ENCODE measurements at places on chromosomes 7 and 10.

- peak; percentile 41 for DNase-seq
Observed at GRCh38 chr7:115910541-115911164, 119.9 kb downstream of the TFEC start.

GRCh38 chr7:454356-455109 is 65.1 kb downstream of the PDGFA start:
- DNase-seq: no peak

DNA sequence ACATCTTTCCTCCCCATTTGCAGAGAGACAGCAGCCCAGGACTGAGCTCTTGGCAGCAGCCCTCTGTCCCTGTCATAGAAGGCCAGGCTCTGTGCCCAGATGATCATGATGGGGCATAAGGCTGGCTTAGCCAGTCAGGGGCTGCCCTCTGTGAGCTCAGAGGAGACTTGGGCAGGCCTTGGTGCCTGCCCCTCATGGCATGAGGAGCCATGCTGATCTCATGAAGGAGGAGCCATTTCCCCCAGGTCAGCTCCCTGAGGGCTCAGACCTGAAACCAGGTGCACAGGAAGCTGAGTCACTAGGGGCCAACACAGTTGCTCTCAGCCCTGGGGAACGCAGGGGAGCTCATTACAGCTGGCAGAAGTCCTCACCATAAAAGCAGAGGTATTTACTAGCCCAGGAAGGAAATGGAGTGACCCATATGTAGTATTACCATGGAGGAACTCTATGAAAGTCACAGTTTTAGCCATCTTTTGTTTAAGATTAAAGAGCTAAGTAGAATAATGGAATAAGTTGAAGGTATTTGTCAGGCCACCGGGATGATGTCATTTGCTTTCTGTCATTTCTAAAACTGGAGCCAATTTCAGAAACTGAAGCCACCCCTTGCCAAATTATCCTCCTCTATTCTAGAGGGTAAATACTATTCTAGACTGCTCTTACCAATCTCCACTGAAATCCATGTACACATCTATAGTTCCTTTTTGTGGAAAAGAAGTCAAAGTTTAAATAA is 362.4 kb upstream of the ZNF32 start:
- DNase-seq: no peak

DNA sequence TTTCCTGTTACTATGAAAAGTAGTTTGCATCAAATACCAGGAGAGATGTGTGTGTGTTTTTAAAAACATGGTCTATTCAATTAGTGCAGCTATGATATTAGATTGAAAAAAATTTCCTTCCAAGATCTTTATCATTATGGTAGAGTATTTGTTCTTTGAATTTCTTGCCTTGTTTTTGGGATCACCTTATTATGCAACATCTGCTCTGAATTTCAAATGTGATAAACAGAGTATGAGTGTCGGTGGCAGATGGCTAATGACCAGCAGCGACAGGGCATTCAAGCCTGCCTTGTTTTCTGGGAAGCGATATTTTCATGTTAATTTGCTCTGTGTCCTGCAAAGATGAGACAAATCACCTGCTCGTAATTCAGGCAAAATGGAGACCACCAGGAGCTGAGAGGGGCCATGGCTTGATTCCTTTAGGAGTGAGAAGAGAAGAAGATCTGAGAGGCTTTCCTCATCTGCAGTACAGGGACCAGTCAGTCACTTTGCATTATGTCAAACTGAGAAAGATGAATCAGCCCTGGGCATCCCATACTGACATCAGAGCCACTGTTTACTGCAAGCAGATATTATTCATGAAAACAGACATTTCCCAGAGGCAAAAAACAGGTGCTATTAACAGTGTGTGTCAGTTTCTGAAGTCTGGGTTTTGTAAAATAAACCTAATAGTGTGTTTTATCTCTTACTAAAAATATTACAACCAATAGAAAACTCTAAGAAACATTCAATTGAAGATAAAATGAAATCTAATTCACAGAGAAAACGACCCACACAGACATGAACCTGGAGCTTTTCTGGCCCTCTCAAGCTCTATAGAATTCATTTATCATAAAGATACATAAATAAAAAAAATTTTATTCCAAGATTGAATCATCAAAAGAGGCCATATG is 67.6 kb downstream of the CDK6 start:
- DNase-seq: no peak

DNA sequence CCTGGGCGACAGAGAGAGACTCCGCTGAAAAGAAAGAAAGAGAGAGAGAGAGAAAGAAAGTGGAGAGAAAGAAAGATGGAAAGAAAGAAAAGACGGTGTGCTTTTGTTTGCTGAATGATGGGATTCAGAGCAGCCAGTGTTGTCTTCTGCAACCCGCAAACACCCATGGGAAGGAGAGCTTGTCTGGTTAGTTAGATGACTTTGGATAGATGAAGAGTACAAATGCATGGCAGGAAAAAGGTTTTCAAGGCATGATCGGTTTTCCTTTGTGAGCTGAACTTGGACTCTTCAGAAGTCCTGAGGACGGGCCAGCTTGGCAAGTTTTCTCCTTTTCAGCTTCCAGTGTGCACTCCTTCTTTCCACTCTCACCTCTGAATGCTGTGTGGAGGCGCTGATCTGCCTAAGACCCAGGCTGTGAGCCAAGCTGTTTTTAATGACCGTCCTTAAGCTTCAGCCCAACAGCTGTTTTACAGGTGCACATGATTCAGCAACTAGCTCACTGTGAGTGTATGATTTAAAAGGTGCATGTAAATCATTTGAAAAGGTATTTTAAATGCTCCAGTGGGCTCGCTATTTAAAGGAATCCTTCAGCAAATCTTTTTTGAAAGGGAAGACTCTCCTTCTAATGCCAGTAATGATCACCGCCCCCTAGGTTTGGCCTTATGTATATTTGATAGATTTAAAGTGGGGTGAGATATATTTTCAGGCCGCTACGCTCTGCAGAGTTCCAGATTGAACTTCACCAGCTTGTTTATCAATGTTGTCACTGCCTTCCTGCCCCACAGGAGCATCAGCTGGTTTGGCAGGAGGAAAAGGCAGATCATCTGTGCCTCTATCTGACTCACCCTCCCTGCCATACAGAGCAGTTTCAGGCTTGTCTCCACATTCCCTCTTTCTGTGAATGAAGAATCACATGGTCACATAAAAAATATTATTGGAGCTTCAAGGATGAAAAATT is 115.0 kb downstream of the PLXDC2 start:
- DNase-seq: peak; percentile 54

- DNase-seq: no peak
Observed at GRCh38 chr10:122446668-122447423, 7.6 kb upstream of the ARMS2 start.

GRCh38 chr10:74300666-74301065 is 149.6 kb downstream of the ADK start:
- DNase-seq: no peak

- DNase-seq: no peak
Observed at GRCh38 chr7:116971869-116972268, 18.6 kb downstream of the ST7 start.

GRCh38 chr7:68622500-68622899 is 975.8 kb upstream of the AUTS2 start:
- no peak for DNase-seq

- DNase-seq: no peak
Observed at GRCh38 chr10:100330079-100330478, at the start of gene PKD2L1. Gene PKD2L1, minus strand, starts transcription at chr10:100330228. Its CDS starts 125 bp downstream, at chr10:100330103.

GRCh38 chr10:5511231-5511884 is 12.0 kb upstream of the CALML5 start:
- no peak for DNase-seq

DNA sequence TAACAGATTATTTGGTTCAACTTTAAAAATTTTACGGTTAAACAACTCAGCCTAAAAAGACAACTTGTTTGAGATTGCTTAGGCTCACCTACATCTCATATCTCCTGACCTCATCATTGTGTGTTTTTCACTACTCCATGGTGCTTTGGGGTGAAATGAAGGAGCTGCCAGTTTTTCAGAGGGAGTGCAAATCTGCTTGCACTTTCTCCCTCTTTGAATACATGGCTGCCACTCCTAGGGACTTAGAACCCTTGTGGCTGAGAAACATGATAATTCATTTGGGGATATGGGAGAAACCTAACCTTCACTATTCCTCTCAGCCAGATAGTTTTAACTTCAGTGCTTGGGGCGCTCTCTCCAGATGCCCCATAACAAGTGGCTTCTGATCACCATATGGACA is 2.7 kb downstream of the CCSER2 start:
- DNase-seq: no peak

DNA sequence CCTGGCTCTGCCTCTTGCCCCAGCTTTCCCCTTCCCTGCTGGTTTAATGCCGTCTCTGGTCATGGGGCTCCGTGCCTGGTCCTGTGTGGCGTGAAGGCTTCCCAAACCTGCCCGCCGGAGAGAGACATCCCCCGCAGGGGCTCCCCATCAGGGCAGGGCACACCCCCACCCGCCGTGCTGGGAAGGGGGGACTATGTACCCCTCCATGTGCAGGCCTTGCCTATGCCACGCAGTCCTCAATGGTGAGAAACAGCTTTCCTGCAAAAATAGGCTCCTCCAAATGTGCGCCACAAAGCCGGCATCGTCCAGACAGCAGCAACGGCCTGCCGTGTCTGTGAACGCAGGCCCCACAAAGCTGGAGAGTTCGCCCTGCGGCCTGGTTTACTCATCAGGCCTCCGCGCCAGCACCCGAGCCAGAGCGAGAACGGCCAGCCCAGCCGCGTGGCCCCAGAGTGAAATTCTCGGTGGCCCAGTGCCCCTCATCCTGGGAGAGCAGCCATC is 313.4 kb downstream of the DNAJB6 start:
- no peak for DNase-seq

GRCh38 chr10:117005527-117006055 is 604 bp upstream of the SHTN1 start:
- DNase-seq: peak; percentile 4

DNA sequence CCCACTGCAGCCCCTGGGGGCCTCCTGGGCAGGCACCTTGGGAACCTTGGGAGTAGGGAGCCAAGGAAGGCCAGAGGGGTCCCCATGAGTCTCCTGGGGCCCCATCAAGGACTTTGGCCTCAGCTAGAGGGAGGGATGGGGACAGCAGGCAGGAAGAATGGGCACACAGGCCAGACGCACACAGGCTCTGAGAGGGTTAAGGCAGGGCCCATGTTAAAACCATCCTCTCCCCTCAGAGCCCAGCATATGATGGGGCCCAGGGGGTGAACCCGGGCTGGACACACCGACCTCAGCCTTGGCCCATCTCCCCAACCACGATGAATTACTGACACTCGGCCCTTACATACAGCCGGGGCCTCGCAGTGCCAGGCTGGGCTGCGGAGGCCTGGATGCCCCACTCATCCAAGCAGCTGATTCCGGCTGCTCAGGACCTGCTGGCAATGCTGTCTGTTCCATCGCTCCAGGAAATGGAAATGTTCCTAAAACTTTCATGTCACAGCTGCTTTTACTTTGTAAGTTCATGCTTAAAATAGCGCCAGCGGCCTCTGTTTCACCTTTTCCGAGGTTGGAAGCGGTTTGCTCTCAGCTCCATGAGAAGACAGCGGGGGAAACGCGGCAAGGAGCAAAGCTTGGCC is 17.3 kb upstream of the INPP5A start:
- peak; percentile 79 for DNase-seq

DNA sequence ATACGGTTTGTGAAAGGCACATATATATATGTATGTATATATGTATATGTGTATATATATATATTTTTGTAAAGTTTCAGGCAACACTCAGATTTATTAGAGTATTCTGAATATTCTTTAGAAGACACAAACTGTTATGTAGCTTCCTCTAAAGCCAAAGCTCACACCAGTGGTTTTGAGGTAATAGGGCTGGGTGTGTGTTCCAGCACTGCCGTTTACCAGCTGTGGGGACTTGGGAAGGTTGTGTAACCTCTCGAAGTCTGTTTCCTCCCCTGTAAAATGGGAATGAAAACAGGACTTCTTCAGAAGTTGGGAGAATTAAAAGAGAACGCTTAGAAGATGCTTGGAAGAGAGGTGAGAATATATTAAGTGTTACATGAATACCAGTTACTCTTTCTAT is 94.8 kb downstream of the PRPF18 start:
- no peak for DNase-seq

DNA sequence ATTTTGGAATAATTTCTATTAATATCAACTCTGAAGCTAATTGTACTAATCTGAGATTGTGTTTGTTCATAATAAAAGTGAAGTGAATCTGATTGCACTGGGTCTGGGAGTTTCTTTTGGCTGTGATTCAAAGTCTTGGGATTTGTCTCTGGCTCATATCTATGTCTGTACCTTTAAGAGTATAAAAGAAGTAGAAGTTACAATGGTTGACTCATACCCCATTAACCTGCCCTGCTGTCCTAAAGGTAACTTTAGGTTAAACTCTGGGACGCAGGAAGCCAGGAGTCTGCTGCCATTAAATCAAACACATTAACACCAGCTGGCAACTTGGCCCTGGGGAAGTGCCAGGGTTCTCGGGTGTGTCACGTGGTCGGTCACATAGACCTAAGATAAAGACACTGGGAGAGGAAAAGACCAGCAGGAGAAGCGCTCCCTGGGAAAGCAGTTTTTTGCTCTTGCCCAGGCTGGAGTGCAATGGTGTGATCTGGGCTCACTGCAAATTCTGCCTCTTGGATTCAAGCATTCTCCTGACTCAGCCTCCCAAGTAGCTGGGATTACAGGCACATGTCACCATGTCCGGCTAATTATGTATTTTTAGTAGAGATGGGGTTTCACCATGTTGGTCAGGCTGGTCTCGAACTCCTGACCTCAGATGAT is 17.8 kb downstream of the SCD start:
- peak; percentile 75 for DNase-seq

DNA sequence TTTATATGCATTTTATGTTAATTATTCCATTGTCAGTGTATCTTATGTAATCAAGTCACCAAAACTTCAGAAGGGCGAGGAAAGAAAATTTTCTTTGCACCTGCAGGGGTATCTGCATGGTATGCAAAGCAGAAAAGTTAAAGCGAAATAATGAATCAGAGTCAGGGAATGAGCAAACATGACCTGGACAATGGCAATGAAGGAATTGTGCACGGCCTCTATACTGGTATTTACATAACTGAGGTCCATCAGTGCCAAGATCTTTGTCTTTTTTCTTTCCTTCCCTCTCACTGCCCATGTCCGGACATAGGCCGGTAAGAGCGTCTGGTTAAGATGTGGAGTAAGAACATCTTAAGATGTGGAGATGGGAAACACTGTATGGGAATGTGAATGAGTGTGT is 14.4 kb upstream of the AKR1C3 start:
- no peak for DNase-seq

DNA sequence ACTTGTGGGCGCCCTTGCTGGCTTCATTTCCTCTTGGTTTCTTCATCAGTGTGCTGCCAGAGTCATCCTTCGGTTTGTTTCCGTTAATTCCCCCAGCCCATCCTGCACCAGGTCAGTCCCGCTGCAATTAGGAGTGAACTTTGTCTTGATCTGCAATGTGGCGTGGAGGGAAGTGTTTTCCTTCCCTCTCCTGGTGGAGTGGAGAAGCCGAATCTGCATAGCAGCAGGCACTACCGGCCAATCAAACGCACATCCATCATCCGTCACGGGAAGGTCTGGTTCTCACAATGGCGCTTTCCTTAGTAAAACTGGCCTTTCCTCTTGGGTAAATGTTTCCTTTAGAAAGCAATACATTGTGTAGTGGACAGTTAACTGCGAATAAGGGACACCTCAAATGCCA is 337.5 kb downstream of the CXCL12 start:
- no peak for DNase-seq

- no peak for DNase-seq
Observed at GRCh38 chr10:129518793-129519192, 51.8 kb downstream of the MGMT start.

- no peak for DNase-seq
Observed at GRCh38 chr7:158246960-158247673, 340.5 kb downstream of the PTPRN2 start.

Data from fibroblast of skin of right quadriceps (primary cell).